ENCODE measurements at places on chromosomes 11 and 22. TPM values are rescaled to one million over a fixed set of nuclear protein-coding genes. Genes with fewer than 3 reads are reported as not detected.
A peak's percentile ranks its signal among the peaks of the same experiment; 100 is the strongest.

The SMC1B gene
- not detected for total RNA-seq

The GPHA2 gene
- not detected for total RNA-seq

The TXNRD2 gene
- 7.0 TPM for total RNA-seq

The SYT12 gene
- not detected for total RNA-seq

- DNase-seq = no peak
These were observed 47.4 kb upstream of the FGF3 start for GRCh38 chr11:69866648-69867047.

DNA sequence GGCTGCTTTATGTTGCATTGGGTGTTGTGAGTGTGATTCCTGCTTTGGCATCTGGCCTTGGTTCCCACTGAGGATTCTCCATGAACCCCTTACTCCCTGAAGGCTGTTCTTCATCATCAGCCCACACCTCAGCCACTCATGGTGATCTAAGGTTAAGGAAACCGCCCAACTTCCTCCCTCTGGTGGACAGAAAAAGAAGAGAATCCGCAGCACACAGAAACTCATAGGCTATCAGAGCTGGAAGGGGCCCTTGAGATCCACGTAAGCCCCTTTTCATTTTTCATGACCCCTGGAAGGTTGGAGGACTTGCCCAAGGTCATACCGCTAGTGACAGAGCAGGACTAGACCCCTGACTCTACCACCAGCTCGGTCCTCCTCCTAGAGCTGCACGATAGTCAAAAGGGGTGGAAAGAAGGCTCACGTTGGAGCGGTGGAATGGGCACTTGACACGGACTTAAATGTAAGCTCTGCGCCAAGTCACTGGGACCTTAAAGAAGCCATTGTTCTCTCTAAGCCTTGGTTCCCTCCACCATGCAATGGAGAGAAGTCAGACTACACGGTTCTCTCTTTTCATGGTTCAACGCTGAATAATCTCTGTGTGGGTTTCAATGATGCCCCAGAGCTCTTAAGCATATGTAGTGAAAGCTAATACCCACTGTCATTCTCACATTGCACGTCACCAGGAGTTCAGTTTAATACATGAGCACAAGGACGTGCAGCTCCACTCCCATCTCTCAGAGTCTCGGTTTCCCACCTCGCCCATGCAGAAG lies 83.6 kb upstream of the CRTAM start:
- peak; percentile 78 for DNase-seq

- no peak for DNase-seq
These were observed 824.9 kb downstream of the TBC1D22A start for GRCh38 chr22:47587361-47587760.

GRCh38 chr11:8650401-8650990 lies 32.0 kb downstream of the TRIM66 start:
- no peak for DNase-seq

DNA sequence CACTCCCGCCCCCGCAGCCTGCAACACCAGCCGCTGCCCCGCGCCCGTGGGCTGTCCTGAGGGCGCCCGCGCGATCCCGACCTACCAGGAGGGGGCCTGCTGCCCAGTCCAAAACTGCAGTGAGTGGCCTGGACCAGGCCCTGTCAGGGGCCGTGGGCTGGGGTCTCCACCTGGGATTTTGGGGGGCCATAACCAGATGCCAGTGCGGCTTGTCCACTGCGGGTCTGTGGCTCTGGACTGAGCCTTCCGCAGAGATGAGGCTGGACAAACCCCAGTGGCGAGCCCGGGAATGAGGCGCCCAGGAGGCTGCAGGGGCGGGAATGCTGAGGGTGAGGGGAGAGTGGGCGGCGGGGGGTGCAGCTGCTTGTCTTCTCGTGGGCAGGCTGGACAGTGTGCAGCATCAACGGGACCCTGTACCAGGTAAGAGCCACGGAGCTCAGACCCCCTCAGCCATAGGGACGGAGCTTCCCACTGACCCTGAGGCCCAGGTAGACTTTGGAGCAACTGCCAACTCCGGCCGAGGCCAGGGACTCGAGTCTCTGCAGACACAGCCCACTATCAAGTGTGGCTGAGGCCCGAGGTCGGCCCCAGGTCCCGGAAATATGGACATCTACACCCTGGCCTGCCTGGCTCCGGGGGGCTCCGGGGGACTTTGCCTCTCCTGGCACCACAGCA lies 24.8 kb upstream of the MUC5B start:
- DNase-seq = no peak

GRCh38 chr11:108916290-108916689 lies 251.4 kb downstream of the DDX10 start:
- DNase-seq = no peak

DNA sequence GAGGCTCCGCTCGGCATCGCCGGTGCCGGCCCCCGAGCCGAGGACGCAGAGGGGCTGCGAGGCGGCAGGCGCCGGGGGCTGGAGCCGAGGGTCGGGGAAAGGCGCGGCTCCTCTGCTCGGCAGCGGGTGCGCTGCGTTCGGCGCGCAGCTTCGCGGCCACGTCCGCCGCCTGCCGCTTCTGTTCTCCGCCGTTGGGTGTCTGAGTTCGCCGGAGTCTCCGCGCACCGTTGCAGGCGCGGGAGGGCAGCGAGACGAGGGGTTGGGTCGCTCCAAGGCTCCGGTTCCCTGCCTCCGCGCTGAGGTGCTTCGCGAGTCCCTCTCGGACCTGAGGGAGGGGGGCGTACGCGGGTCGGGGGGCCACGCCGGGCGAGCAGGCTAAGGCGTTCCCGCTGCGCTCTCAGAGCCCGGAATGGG lies 347 bp downstream of the MN1 start:
- no peak for DNase-seq

DNA sequence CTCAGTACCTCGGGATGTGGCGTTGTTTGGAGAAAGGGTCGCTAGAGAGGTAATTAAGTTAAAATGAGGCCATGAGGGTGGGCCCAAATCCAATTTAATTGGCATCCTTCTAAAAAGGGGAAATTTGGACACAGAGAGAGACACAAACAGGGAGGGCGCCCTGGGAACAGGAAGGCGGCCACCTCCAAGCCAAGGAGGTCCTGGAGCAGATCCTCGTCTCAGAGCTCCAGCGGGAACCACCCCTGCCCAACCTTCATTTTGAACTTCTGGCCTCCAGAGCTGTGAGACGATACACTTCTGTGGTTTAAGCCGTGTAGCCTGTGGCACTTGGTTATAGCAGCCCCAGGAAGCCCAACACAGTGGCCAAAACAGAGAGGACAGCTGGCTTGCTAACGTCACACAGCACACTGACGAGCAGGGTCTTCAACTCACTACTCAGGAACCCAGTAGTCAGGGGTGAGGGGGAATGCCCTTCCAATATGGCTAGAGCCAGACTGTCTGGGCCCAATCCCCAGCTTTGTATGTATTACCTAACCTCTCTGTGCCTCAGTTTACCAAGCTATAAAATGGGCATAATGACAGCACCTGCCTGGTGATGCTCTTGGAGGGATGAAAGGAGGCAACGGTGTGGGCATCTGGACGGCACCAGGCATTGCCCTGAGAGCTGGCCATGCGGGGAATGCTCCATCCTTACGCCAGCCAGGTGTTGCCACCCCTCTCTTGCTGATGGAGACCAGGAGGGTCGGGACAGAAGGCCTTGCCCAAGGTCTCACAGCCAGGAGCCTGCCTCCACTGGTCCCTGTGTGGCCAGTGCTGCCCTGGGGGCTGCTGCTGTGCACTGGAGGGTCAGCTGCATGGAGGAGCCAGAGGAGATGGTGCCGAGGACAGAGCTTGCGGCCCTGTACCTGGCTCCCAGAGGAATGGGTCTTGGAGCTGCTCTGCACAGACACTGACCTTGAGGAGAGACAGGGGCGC lies 53.3 kb upstream of the LINC01488 start:
- no peak for DNase-seq

DNA sequence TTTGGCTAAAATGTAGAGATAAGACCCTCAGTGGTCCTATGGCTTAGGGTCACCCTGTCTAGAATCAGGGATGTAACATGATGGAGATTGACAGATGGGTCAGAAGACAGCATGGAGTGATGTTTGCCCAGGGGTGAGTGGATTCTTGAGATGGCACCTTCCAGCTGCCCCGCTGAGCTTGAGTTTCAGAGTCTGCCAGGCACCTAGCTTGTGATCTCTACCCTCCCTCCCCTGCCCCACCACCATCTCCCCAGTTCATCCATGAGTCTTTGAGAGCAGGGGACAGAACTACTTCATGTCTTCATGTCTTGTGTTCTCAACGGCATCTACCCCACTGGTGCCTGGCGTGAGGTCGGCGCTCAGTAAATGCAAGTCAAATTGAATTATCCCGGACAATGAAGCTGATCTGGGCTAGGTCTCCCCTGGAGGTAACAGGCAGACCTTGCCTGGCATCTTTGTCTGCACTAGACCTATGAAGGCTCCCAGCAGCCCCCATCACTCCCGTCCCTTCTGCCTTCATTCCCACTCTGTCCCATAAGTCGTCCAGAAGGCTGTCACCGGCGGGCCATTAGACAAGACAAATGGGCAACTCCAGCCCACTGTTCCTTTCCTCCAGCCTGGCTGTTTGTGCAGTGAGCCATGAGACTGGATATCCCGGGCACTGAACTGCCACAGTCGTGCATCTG lies 239.2 kb upstream of the TBCEL start:
- no peak for DNase-seq

DNA sequence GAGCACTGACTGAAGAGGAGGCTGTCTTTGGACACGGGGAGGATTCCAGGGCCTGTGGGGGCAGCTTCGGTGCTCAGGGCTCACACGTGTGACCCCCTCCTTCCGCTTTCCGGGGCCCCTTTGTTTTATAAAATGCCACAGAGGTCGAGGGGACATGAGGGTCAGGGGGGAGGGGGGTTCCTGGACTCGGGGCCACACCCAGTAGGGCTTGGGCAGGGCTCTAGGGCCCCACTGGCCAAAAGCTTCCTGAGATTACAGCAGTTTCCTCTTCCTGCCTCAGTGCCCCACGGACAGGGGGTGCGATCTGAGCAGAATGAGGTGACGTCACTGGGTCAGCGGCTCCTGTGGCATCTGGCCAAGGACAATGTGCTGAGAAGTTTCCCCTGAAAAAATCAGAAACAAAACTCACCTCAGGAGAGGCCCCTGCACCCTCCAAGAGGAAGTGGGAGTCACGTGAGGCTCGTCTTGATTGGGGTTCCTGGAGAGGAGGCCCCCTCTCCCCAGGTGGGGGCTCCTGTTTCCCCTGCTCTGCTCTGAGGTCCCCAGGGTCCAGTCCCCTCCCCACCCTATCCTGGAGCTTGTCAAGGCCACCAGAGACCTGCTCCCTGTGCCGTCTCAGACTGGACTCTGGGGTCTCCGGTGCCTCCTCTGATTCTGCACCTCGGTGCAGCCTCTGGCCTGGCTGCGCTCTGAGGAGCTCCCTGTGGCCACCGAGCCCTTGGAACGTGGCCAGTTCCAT lies 6.4 kb upstream of the IFITM3 start:
- DNase-seq = peak; percentile 72

DNA sequence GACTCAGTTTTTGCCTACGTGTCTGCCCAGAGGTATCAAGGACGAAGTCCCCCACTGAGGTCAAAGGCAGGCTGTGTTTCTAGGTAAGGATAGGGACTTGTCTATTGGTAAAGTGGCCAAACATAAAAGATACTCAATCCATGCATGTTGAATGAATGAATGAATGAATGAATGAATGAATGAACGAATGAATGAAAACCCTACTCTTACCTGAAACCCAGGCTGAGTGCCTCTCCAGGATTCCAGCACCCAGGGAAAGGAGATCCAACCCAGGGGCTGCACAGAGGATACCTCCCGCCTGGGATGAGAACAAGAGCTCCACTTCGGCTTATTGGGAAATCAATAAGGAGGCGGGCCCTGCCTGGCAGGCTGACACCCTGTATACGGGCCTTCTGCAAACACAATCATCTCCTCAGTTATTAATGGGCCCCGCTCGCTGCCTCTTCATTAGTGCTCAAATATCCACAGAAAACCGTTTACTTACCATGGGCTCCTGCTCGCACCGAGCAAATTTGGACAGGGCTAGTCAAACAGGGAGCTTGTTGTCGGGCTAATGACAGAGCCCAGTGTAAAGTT lies 177.4 kb downstream of the BUD13 start:
- no peak for DNase-seq

Measured in Karpas-422 (cell line).